ACHN (cell line): ENCODE measurements at places on chromosomes 16 and 17.

GRCh38 chr17:31321481-31321880 is at the start of gene EVI2A:
EVI2A (minus strand) TSS chr17:31321622; CDS start chr17:31319013, 2,609 bp downstream.
- peak; percentile 90 for DNase-seq

DNA sequence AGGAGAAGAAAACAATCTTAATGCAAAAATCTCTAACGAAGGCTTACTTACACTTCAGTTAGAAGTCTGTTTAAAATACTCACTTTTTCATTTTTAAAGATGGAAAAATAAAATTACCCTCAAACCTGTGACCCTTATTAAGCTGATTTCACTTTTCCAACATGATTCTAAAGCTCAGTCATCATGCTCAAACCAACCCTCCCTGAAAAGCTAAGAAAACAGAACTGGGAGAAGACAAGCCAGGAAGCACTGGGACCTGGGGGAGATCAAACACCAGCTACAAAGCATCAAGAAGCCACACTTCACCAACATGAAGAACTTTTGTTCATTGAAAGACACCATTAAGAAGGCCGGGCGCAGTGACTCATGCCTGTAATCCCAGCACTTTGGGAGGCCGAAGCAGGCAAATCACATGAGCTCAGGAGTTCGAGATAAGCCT is 88.8 kb downstream of the LITAF start:
- peak; percentile 32 for DNase-seq

DNA sequence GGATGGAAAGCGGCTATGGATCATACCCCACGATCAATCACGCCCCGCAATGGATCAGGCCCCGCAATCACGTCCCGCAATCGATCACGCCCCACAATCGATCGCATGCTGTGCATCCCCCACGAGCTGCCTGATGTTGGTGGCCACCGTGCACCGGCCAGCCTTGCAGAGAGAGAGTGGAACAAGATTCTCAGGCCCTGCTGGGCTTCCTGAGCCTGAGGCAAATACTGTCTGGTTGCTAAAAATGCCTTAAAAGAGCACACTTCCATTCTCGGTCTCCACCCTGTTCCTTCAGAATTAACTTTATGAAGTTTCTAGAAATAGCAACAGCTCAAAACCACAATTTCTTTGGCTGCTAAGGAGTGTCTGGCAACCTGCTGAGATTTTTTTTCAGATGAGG is 81.5 kb downstream of the VPS53 start:
- DNase-seq: no peak

DNA sequence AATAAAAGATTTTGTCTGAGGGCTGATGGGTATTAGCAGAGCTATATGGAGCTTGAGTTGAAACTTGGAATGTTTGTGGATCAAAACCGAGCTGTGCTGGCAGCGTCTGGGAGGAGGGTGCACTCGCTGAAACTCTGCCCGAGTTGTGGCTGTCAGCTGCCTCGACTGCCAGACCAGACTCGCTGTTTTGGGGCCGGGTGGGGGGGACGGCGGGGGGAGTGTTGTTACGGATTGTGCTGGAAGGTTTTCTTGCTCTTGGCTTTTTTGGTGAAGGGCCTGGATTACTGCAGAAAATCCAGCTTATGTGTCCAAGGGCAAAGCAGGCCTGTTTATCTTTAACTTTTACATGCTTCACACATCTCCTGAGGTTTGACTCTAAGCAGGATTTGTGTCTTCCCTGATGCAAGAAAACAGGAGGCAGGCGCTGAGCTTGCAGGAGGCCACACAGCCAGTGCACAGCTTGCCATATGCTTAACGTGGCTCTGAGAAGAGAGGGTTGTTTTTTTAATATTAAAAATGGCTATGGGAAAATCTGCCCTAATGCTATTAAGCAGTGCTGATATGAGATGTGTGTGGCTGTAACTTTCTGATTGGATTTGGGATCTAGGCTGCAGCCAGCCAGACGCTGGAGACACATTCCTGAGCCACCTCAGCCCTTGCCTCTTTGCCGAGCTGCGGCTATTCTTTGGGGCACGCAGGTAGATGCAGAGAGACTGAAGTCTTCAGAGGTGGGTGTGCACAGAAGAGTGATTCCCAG is 20.5 kb upstream of the RPTOR start:
- no peak for DNase-seq

GRCh38 chr17:3867606-3868005 is 21.6 kb upstream of the NCBP3 start:
- DNase-seq: no peak

- no peak for DNase-seq
Observed at GRCh38 chr16:19088341-19088916, 21.0 kb downstream of the COQ7 start.

DNA sequence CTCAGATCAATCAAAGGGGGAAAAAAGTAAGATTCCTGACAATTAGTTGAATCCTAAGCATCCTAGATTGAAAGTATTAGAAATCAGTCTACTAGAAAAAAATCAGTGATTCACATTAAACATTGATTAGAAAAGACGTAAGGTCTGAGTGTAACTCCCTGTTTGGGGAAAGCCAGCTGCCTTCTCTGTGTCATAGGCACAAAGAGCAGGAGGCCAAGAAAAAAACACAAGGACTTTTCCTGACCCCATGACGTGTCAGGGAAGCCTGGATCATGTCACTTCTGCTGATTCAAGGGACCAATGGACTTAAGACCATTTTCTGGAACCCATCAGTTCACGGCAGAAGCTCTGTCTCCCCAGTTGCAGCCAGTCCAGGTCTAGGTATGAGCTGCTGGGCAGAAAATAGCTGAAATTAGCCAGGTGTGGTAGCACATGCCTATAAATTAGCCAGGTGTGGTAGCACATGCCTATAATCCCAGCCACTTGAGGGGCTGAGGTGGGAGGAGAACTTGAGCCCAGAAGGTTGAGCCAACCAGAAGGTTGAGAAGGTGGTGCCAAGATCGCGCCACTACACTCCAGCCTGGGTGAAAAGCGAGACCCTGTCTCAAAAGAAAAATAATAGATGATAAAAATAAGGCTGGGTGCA is 35.9 kb downstream of the RANBP10 start:
- DNase-seq: no peak

GRCh38 chr16:69111216-69111875 is 5.9 kb downstream of the HAS3 start:
- DNase-seq: no peak

DNA sequence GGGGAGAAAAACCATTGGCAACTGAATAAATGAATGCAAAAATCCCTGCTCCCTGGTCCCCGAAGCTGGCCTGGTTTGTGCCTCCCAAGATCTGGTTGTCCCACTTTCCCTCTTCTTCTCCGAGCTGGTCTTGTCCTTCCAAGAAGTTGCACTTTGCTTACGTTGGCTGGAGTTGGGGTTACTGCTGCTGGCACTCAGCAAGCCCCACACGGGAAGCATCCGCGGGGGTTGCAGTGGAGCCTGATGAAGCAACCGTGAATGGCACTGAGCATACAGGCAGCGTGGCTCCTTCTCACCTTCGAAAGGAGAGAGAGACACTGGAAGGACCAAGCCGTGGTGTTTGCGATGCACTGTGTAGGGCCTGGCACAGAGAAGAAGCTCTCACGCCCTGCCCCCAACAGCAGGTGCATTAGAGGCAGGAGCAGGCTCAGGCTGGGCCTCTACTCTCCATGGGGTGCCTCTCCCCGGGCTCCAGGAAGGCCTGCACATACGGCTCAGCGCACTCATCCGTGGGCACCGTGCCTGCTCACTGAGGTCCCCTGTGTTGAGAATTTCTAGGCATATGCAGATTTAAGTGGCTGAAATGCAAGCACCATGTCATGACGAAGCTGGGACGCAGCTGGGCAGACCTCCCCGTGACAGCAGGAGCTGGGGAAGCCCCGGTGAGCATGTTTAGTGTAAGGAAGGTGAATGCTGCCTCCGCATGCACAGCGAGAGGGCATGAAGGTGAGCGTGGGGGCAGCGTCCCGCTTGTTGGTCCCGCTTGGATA is 12.1 kb downstream of the CA5A start:
- DNase-seq: peak; percentile 94

GRCh38 chr17:58402679-58403078 is 14.7 kb downstream of the RNF43 start:
- peak; percentile 26 for DNase-seq

GRCh38 chr17:17711641-17712162 is 30.4 kb downstream of the RAI1 start:
- DNase-seq: no peak

- no peak for DNase-seq
Observed at GRCh38 chr16:84367297-84367680, 1.0 kb upstream of the ATP2C2 start.

- no peak for DNase-seq
Observed at GRCh38 chr17:82272495-82273326, 789 bp downstream of the CSNK1D start.

- no peak for DNase-seq
Observed at GRCh38 chr17:77608431-77608830, 350.1 kb upstream of the TNRC6C start.

- no peak for DNase-seq
Observed at GRCh38 chr16:69253870-69254341, 57.2 kb upstream of the VPS4A start.

- no peak for DNase-seq
Observed at GRCh38 chr17:2563061-2563460, 30.4 kb upstream of the PAFAH1B1 start.

- DNase-seq: peak; percentile 32
Observed at GRCh38 chr16:25823891-25824290, 132.1 kb downstream of the HS3ST4 start.

DNA sequence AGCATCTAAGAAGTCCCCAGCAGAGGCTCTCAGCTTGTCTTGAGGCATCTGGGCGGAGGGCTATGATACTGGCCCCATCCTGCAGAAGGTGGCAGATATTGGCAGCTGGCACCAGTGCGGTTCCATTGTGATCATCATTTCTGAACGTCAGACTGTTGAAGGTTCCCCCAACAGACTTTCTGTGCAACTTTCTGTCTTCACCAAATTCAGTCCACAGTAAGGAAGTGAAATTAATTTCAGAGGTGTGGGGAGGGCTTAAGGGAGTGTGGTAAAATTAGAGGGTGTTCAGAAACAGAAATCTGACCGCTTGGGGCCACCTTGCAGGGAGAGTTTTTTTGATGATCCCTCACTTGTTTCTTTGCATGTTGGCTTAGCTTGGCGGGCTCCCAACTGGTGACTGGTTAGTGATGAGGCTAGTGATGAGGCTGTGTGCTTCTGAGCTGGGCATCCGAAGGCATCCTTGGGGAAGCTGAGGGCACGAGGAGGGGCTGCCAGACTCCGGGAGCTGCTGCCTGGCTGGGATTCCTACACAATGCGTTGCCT is at the start of gene CIITA:
TSS of gene CIITA (plus strand) at position 404 of the 543 bp plus-strand sequence. CDS start at position 533, 129 bp downstream.
- peak; percentile 61 for DNase-seq

GRCh38 chr17:44807093-44807816 is 22.8 kb downstream of the GJC1 start:
- no peak for DNase-seq

DNA sequence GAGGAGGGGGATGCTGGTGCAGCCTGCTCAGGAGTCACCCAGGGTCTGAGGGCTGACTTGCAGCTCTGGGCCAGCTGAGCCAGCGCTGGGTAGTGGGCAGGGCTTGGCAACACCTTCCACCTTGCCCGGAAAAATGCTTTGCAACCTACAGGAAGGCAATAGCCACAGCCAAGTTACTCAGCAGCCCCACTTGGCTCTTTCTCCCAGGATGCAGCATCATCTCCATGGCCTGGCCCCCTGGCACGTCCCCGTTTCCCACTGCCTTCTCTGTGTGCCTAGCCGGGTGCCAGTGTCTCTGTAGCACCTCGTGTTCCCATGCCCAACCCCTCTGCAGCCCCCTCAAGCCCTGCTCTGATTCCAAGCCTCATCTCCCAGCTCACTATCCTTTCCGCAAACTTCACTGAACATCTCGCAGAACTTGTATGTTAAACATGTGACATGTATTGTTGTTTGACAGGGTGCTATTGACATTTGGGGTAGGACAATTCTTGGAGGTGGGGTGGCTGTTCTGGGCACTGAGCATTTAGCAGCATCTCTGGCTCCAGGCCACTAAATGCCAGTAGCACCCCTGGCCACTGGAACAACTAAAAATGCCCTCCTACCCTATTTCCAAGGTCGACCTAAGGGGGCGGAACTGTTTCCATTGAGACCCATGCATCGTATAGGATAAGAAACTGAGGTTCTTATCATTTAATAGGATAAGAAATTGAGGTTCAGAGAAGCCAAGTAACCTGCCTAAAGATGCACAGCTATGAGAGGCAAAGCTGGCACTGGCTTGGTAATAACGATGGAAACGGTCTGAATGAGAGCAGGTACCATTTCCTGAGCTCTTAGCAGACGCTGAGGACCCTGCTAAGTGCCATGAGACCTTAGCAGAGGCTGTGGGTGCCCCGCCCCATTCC is 12.2 kb downstream of the DEXI start:
- no peak for DNase-seq

GRCh38 chr16:85782451-85782850 is 16.9 kb downstream of the EMC8 start:
- no peak for DNase-seq
